Activated CD4-positive, alpha-beta T cell treated with anti-CD3 and anti-CD28 coated beads for 4 hours (primary cell): ENCODE measurements at places on chromosomes 11 and 22.

- DNase-seq, result no peak
These were observed 5.5 kb downstream of the POU2AF1 start for GRCh38 chr11:111373590-111373989.

- no peak for DNase-seq
These were observed 51.5 kb upstream of the MTNR1B start for GRCh38 chr11:92917927-92918326.

GRCh38 chr22:38314051-38314932 lies 2.9 kb downstream of the CSNK1E start:
- no peak for DNase-seq

GRCh38 chr11:5011254-5011653 lies 16.6 kb downstream of the OR51L1 start:
- DNase-seq, result no peak

DNA sequence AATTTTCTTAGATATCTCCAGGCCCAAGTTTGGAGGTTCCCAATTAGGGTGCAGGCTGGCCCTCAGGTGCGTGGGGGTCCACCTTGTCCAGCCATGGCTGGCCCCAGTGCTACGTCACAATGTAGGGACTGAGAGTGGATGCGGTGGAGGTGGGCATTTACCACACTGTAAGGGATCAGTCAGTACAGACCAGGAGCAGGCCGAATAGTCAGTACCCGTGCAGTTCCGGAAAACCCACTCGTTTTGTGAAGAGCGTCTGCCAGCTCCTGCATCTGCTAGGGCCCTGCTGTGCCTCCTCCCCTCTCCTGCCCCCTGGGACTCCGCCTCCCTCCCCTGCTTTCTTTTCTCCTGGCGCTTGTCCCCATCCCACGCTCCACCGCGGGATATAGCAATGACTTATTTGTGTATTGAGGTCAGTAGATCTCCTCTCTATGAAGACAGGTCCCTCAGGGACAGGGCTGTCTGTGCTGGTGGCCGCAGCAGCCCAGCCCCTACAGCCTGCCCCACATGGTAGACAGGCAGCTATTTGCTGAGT lies 50.4 kb upstream of the SEPTIN5 start:
- DNase-seq, result no peak

- peak; percentile 52 for DNase-seq
These were observed 16.1 kb downstream of the CPT1A start for GRCh38 chr11:68825571-68825970.

DNA sequence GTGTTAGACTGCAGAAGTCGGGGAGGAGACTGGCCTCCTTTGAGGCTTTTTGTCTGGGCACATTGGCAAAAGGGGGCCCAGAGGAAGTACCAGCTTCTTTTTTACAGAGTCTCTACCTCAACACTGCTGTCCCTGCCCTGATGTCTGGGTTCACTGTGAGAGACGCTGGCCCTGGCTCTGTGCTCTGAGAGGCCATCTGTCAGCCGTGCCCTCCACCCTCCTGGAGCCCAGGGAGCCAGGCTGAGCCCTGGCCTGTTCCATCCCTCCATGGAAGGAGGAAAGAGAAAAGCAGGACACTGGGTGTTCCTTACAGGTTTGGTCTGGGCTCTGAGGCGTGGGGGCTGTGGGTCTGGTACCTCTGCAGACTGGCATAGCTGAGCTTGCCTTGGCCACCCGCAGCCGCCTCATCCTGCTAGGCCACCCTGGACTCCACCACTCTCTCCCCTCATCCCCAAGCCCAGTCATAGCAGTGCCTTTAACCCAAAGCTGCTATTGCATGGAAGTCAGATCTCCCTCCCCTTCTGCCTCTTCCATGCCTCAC lies 105.5 kb upstream of the PARVA start:
- DNase-seq, result no peak

GRCh38 chr11:32838505-32839274 lies 9.0 kb downstream of the PRRG4 start:
- no peak for DNase-seq

- DNase-seq, result no peak
These were observed 53.8 kb upstream of the CAPRIN1 start for GRCh38 chr11:33997584-33998251.

- no peak for DNase-seq
These were observed 133.0 kb downstream of the RAB38 start for GRCh38 chr11:88042238-88042637.

DNA sequence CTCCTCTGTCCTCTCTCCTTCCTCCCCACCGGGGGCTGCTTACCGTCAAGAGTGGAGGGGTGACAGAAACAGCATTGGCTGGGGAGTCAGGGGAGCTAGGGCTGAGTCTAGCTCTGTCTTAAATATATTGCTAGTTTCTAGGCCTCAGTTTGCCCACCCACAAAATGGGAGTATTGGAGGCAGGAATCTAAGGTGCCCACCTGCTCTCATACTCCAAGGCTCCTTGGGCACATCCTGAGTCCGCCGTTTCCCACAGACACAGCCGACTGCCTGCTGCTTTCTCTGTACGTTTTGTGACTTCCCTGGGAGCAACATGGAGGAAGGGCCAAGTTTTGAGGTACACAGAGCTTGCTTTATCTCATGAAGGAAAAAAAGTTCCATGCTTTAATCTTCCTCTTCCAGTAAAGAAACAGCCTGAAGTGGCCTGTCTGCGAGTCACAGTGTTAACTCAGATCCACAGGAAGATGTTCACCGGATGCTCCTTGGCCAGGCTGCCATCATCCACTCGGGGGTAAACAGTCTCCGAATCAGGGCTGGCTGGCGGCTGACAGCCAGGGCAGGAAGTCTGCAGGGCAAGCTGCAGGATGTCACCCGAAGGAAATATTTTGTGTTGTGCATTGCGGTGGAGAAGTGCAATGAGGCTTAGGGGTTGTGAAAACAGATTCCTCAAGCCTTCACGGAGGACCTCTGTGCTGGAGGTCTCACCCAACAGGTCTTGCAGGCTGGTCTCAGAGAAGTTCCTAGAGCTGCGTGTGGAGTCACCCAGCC lies 11.0 kb upstream of the CERK start:
- peak; percentile 57 for DNase-seq
